NCI-H1436 treated with DMSO at 0.1 percent for 48 hours (cell line): ENCODE measurements at places on chromosomes 6 and 20.

- DNase-seq = no peak
These were observed 49.5 kb downstream of the CEBPB start for GRCh38 chr20:50240092-50240491.

- no peak for DNase-seq
These were observed 40.9 kb downstream of the SUMO4 start for GRCh38 chr6:149440735-149441671.

- DNase-seq = no peak
These were observed 61.7 kb upstream of the ZMYND8 start for GRCh38 chr20:47418069-47418757.

GRCh38 chr6:33292996-33293682 is 3.7 kb downstream of the PFDN6 start:
- no peak for DNase-seq

- no peak for DNase-seq
These were observed 263.4 kb downstream of the CDC5L start for GRCh38 chr6:44650947-44651346.

GRCh38 chr6:91713911-91714310 is 1127.0 kb upstream of the MAP3K7 start:
- no peak for DNase-seq

DNA sequence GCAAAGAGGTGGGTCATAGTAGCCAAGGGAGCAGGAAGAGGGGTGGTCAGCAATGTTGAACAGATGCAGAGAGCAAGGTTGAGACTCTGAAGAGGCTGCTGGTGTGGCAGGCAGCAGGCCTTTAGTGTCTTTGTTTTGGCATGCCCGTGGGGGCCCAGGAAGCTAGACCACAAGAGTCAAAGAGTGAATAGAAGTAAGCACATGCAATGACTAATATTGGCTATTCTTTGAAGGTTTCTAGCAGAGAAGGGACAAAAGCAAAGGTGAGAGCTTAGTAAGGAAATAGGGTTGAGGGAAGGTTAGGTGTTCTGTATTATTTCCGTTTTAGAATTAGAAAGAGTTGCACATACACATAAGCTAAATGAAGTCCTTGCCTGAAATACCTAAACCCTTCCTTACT is 18.8 kb downstream of the TDRD6 start:
- DNase-seq = no peak

DNA sequence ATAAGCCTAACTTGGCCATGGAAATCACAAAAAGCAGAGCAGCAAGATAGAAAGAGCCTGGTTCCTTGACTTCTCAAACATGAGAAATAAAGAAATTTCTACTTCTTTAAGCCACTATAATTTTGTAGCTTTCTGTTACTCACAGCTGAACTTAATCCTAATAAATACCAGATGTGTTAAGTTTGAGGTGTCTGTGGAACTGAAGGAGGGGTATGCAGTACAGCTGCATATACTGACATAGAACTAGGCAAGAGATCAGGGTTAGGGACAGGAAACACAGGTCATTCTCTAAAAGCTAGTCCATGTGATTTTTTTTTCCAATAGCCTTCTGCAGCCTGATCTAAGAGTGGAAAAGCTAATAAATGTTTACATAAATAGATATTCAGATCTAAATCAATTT is 123.9 kb downstream of the COL12A1 start:
- DNase-seq = no peak

DNA sequence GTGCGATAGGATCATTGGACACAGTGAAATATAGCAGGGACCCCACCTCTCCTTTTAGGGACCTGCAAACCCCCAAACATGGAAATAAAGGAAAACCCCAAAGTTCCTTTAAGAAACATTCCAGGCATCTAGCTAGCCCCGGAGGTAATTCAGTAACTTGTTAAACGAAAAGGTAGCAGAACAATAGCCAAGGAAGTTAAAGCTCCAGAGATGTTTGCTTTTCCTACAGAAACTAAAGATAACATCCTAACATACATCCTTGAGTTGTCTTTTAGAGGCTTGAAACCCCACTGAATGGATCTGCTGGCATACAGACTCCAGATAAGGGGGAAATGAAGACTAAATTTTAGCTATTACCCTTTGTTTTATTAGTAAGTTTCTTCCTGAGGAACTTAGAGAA is 51.0 kb downstream of the FAM184A start:
- DNase-seq = no peak

DNA sequence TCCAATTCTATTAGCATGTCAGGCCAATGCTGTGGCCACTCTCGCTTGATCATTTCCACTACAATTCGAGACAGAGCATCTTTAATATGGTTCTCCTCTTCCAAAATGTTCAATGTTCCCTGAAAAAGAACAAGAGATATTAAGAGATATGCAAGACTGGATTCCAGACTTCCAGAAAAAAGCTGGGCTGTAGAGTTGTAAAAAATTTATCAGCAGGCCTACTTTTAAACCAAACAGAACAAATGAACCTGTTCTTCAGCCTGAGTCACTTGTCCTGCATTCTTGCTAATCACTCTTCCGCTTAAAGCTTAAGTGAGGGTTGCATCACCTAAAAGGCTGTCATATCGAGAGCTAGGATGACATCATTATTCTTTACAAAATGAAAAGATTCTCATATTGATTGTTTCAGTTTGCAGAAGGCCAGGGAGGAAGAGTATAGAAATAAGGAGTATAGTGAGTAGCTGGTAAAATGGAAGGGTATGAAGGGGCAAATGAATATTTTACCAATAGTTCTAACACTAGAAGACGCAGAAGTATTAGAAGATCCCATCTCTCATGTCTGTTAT is 4.9 kb downstream of the XPO5 start:
- no peak for DNase-seq

- no peak for DNase-seq
These were observed 760 bp downstream of the C6orf132 start for GRCh38 chr6:42141603-42142117.

DNA sequence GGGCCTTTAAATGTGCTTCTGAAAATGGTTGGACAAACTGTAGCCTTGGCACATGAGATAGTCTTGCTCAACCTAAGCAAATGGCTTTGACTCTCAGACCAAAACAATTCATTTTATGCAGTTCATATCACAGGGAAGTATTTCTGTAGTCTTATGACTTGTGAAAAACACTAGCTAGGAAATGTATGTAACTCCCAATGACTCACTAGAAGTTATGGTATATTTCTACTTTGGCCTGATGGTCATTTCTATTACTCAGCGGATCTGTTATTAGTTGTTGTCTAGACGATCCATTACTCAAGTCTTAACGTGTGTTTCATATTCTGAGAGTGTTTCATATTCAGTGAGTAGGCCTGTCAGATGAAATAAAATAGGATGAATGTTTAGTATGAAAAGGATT is 1333.5 kb downstream of the KHDRBS2 start:
- no peak for DNase-seq

GRCh38 chr6:156685823-156686222 is 91.4 kb upstream of the ARID1B start:
- DNase-seq = no peak
